Suppressor macrophage treated with lipopolysaccharide for 4 hours (primary cell): ENCODE measurements at places on chromosomes 12 and 14.

DNA sequence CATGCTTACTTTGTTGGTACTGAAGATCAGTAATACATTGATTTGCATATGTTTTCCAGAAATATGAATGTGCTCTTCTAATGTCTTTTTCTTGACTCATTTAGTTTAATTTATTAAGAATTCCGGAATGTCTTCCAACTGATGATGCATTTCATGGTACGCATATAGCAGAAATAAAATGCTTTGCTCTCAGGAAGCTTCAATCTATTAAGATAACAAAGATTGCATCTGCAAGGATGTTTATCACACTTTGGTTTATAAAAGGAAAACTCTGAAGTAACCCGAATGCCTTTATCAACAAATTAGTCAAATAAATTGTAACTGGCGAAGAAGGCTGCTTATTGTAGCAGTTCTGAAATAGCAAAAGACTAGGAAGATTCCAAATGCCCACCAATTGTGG, 166.4 kb upstream of the LMNTD1 start:
- DNase-seq, result no peak

GRCh38 chr12:76186131-76186906, 101.8 kb upstream of the NAP1L1 start:
- peak; percentile 19 for DNase-seq

GRCh38 chr14:72961579-72962335, 35.5 kb downstream of the DCAF4 start:
- no peak for DNase-seq

DNA sequence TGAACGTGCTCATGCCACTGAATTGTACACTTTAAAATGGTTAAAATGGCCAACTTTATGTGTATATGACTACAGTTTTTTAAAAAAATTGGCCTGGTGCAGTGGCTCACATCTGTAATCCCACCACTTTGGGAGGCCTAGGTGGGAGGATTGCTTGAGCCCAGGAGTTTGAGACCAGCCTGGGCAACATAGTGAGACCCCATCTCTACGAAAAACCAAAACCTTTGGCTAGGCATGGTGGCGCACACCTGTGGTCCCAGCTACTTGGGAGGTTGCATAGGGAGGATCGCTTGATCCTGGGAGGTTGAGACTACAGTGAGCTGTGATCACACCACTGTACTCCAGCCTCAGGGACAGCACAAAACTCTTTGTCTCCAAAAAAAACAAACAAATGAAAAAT, 5.3 kb downstream of the BRI3BP start:
- DNase-seq, result no peak

DNA sequence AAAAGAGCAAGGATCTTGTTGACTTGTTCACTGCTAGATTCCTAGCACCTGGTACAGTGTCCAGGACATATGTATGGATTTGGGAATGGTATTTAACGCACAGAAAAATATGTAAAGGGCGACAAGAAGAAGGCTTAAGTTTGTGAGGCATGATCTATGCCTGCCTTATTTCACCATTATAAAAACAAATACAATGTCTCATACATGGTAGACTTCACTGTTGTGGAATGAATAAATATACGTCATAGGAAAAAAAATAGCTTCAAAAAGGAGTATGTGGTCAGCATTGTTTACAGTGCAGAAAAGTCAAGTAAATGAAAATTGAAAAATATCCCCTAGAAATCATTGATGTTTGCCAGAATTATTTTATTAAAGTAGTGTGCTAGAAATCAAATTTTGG, 30.0 kb downstream of the HCFC2 start:
- no peak for DNase-seq

DNA sequence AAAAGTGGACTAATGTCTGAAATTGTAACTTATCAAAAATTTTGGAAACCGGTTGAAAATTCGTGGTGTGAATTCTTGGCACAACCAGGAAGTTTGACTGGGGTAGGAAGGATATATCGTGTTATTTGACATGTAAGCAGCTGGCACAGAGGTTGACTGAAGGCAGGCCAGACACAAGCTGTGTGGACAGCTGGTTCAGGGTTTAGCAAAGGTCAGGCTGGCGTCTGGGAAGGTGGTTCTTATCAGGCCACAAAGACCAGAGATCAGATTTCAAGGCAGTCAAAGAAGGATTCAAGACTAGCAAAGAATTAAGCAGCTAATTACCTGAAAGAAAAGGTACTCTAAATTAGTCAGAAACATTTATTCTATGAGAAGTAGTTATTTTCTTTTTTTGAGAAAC, 450.2 kb upstream of the MDGA2 start:
- no peak for DNase-seq

DNA sequence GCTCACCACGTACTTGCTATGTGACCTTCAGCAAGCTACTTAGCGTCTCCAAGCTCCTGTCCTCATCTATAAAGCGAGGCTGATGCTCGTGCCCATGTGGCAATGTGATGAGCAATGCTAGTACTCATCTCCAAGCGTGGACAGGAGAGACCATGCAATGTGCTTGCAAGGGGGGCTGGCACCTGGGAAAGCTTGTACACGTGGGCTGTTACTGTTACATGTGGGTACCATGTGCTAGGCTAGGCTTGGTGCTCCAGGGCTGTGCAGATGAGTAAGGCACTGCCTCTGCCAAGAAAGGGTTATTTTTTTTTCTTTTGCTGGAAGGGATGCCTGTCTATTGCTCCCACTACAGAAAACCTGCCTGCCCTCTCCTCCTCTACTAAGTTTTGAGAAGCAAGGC, 46.6 kb downstream of the TSPAN11 start:
- DNase-seq, result no peak

- no peak for DNase-seq
Observed at GRCh38 chr14:104765517-104765916, 12.6 kb downstream of the SIVA1 start.

GRCh38 chr12:75913502-75914351, 117.8 kb downstream of the PHLDA1 start:
- DNase-seq, result no peak

- no peak for DNase-seq
Observed at GRCh38 chr12:31820832-31821231, 92.0 kb upstream of the AMN1 start.

GRCh38 chr12:121708313-121709063, 4.1 kb upstream of the TMEM120B start:
- no peak for DNase-seq

- no peak for DNase-seq
Observed at GRCh38 chr12:9749640-9750039, 11.1 kb downstream of the CD69 start.

DNA sequence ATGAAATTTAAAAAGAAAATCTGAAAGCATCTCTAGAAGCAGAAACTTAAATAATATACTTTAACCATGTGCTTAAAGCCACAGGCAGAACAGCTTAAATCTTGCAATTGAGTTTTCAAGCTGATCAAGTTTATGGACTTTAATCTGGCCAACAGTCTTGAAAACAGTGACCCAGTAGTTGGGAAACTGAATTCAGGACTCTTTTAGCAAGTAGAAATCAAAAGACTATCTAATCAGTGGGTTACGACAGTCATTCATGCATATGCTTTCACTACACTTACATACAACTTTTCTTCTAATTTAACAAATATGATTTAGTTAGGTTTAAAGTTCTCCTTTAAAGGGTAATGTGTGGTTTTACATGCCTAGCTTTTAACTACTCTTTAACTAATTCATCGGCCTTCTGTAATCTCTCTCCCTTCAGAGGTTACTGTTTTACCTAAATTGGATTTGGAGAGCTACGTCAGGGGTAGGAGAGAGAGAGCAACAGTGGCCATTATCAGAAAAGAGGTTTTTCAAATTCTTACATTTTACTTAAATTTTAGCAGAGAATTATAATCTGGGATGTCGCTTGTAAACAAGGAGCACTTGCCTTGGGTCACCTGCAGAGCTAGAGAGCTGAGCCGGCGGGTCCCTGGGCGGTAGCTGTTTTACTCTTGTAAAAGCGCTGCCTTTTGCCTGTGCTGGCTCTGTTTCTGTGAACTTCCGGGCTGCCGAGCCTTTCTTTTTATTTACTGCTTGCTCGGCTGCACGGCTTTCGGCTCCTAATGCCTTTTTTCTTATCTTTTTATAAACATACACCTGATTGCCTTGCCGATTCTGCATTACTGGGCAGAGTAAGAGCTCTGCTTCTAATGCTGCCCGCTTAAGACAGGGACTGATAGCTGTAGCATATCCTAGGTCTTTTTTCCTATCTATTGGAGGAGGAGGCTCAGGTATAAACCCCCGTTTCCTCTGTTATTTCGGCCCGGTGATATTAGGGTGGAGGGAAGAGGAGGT, 17.4 kb upstream of the LYZ start:
- no peak for DNase-seq

DNA sequence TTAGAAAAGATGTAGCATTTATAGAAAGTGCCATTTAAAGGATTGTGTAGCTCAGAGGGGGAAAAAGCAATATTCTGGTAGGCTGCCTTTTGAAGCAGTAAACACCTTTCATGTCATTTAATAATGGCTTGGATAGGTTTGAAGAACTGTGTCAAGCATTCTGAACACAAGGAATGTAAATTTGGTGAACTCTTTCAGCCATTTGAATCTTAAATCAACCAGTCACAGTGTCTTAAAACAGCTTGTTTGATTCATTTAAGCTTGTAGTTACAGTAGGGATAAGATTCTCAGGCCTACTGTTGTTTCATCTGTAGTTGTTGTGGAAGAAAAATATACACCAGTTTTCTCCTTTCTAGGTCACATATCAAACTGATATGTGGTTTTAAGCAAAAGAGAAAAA, 299.4 kb upstream of the NOVA1 start:
- no peak for DNase-seq

- DNase-seq, result peak; percentile 88
Observed at GRCh38 chr12:53213348-53213747, 6.3 kb upstream of the ITGB7 start.

GRCh38 chr14:52759145-52759544, 29.2 kb downstream of the STYX start:
- DNase-seq, result no peak

DNA sequence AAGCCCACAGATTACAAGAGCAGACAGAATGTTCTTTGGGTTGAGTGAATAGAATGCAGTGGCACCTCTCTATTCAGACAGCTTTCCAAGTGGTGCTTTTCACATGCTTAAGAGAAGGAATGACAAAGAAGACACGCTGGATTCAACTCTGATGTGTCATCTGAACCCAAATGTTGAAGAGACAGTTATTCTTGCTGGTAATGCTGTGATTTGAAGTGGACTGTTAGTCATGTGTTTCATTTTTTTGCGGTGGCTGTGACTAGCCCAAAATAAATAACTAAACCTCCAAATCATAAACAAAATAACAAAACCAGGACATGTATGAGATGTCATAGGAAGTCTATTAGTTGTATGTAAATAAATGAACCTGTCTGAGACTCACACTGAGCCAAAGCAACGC, 391.8 kb upstream of the PRICKLE1 start:
- no peak for DNase-seq

DNA sequence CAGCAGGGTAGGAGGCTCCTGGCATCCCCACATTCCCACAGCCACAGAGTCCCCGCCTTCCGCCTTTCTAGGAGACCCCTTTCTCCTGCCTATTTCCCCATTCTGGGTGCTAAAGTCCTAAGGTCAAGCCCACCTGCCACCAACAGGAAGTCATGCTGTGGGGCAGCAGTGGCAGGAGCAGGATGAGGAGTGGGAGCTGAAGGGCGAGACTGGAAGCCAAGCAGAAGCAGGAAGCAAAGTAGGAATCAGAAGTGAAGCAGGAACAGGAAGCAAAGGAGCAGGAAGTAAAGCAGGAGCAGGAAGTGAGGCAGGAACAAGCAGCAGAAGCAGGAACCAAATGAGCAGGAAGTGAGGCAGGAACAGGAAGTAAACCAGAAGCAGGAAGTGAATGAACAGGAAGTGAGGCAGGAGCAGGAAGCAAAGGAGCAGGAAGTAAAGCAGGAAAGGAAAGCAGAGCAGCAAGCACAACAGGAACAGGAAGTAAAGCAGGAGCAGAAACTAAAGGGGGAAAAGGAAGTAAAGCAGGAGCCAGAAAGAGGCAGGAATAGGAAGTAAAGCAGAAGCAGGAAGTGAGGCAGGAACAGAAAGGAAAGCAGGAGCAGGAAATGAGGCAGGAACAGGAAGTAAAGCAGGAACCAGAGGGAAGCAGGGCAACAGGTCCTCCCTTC, 38.3 kb upstream of the RIMBP2 start:
- no peak for DNase-seq

GRCh38 chr12:116194935-116195431, 82.5 kb downstream of the MED13L start:
- DNase-seq, result no peak

GRCh38 chr14:76767681-76768656, 6.7 kb downstream of the VASH1 start:
- DNase-seq, result peak; percentile 94

DNA sequence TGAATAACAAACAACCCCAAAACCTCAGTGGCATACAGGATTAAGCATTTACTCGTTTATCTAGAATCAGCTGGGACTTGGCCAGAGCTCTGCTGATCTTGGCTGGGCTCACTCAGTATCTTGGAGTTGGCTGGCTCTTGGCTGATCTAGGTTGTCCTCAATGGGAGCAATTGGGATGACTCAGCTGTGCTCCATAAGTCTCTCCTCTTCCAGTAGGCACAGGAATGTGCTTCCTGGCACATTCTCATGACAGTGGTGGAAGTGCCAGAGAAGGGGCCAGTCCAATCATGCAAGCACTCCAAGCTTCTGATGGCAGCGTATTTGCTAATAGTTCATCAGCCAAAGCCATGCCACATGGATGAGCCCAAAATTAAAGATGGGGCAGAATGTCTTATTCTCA, 41.7 kb upstream of the ANO4 start:
- no peak for DNase-seq

DNA sequence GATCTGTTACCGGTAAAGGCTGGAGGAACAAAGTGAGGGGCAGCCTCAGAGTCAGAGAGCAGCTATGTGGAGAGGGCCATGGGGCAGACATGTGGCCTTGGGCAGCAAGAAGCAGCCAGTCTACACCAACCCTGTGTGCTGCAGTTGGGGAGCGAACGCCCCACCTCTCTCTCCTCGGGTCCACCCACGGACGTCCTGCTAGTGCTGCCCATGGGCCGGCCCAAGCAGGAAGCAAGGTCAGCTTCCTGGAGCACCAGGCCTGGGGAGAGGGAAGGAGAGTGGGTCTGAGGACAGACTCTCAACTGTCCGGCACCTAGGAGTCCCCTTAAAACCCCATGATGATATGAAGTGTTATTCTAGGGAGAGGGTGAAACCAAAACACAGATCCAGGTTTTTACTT, 254.8 kb upstream of the FKBP4 start:
- no peak for DNase-seq

- DNase-seq, result no peak
Observed at GRCh38 chr12:69904777-69905176, 79.8 kb downstream of the MYRFL start.

GRCh38 chr14:51044961-51045360, 49.9 kb downstream of the TRIM9 start:
- DNase-seq, result no peak
